ENCODE measurements at places on chromosomes 11 and 22.

DNA sequence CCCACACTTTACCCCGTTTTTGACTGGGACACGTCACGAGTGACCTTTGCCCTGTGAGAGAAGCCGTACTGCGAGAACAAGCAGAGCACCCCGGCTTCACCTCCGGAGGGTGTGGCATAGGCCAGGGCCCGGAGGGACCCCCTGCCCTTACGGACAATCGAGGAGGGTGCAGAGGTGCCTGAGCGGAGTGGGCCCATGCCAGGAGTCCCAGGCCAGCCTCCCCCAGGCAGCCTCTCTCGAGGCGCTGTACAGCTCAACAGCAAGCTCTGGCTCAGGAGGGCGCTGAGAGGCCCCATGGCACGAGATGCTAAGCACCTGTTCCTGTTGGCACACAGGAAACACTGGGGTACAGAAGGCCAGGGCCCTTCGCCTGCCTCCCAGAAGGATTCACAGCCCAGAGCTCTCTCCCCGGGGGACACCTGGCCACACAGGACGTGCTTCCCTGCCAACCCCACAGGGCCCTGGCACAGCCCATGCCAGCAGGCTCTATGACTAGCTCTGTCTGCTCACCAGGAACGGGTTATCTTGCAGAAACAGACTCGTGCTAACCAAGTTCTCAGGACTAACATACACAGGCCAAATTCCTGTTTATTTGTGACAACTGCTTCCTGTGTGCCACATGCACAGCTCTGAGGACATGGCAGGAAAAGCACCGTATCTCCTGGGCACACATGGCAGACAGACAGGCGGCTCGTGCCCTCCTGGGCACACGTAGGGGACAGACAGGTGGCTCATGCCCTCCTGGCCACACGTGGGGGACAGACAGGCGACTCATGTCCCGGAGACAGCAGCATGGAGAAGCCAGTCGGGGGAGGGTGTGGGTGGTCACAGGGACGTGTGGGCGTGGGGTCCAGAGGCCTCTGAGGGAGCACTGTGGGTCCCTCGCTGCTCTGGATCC, 11.6 kb downstream of the TOLLIP start:
- DNase-seq = peak; percentile 19

DNA sequence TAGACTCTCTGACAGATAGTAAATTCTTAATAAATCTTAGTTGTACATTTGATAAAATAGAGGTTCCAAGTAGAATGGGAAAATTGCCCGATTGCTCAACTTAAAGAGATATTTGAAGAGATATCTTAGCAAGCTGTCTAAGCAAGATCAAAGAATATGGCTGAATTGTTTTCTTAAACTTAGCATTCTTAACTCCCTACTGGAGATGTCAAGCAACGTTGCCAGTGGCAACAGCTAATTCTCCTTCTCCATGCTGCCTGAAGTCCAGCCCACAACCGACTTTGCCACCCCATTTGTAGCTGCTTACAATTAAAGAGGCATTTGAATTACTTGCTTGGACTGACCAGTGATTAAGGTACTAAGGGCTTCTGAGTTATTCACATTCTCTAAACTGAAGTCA, 94.4 kb downstream of the FAM181B start:
- DNase-seq = no peak

DNA sequence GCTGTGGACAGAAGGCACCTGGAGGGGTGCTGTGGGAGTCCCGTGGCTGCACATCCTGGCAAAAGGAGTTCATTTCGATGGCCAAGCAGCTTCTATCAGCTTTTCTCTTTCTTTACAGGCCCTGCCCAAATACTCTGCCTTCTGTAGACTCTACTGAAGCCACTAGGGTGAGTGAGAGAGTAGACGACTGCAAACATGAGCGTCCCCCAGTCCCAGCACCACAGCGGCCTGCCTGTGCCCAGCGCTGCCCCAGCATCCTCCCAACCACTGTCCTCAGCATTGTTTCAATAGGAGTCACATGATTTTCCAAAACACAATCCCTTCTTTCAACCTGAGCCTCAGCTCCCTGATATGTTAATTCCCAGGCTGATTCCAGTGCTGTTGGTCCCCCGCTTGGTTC, 110.0 kb downstream of the KIRREL3 start:
- no peak for DNase-seq

GRCh38 chr11:9138612-9139579, 47.5 kb upstream of the SCUBE2 start:
- DNase-seq = no peak

- DNase-seq = no peak
Observed at GRCh38 chr11:79040348-79040747, 400.5 kb downstream of the TENM4 start.

DNA sequence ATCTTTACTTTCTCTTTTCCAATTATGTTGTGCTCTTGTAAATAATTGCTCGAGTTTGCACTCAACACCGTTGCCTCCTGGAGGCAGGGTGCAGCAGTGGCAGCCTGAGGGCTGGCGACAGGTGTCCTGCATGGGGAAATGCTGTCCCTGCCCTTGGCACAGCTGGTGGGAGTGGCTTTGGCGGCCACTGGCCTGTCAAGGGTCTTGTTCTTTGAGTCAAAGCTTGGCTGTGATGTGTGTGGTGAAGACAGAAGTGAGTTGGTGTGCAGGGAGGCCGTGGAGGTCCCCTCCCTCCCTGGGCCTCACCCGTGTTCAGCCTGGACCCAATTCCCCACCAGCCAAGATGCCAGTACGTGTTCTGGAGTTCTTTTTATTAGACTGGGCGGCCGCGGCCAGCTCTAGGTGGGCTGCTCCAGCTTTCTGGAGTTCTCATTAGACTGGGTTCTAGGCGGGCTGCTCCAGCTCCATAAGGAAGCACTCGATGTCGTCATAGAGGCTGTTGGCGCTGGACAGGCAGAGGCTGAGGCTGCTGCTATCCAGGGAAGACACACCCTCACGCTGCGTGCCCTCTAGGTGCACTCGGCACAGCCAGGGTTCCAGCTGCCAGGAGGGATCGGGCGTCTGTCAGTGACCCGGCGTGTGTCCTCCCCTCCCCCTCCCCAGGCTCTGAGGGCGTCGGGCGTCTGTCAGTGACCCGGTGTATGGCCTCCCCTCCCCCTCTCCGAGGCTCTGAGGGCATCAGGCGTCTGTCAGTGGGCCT, 3.4 kb downstream of the IRF7 start:
- DNase-seq = no peak

- DNase-seq = no peak
Observed at GRCh38 chr22:44143105-44143474, 37.6 kb upstream of the PARVG start.

GRCh38 chr11:31325160-31325559, 44.4 kb downstream of the DCDC1 start:
- DNase-seq = no peak

- DNase-seq = peak; percentile 37
Observed at GRCh38 chr11:1206391-1207271, 16.2 kb upstream of the MUC5B start.

DNA sequence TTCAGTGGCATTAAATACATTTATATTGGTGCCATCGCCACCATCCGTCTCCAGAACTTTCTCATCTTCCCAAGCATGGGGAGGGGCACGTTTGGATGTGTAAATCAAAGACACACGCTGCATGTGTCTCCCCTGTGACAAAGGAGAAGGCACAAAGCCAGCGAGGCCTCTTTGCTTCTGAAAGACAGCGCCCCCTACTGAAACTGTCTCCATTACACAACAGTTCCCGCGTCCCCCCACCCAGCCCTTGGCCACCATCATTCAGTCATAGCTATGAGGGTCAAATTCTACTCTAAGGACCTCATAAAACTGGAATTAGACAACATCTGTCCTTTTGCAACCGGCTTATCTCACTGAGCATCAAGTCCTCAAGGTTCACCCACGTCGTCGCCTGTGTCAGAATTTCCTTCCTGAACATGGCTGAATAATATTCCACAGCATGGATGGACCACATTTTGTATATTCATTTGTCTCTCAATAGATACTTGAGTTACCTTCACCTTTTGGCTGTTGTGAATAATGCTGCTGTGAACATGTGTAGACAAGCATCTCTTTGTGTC, 64.8 kb downstream of the IGF2 start:
- DNase-seq = no peak

- no peak for DNase-seq
Observed at GRCh38 chr11:8126649-8127289, 42.1 kb downstream of the RIC3 start.

DNA sequence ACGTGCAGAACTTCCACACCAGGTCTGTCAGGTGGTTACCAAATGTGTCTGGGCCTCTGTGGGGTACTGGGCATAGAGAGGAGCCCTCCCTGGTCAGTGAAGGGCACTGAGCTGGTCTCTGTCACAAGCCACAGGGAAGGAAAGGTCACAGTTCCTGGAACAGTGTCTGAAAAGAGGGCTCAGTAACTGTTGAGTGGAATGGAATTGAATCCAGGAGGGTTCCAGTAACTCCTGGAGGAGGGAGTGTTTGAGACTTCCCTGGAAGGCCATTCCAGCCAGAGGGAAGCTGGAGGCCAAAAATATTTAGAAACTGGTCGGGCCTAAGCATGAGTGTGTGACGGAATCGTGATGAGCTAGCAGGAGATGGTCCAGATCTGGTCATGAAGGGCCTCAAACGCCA, 7.9 kb downstream of the ACTN3 start:
- DNase-seq = no peak

- DNase-seq = no peak
Observed at GRCh38 chr11:12535321-12535720, 138.9 kb upstream of the TEAD1 start.

DNA sequence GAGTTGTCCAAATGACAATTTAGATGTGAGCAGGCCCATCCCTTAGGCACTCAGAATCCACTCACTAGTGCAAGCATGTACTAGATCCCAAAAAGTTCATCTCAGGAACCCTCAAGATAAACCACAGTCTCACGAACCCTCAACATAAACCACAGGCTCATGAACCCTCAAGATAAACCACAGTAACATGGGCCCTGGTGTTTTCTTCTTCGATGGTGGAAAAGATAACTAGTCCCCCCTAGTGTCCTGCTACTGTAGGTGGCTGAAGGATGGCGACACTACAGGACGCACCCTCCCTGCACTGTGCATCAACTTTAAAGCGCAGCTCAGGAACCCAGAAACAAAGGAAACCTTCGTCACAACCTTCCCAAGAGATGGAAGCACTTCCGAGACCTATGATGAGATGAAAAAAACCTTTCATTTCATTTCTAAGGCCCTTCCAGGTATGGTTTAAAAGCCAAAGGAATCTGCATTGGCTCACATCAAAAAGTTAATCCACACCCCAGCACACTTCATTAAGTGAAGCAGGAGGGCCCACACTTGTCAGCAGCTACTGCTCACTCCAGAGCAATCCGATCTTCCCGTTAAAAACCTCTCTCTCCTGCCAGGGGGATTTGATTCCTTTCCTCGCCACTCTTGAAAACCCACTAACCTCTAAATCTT, 2.4 kb downstream of the LARGE1 start:
- no peak for DNase-seq
